Activated CD4-positive, alpha-beta T cell treated with anti-CD3 and anti-CD28 coated beads, Interleukin-2, amount 50 U/mL, for 16 hours (primary cell): ENCODE measurements at places on chromosomes 16 and 17.

- DNase-seq = no peak
Measured at GRCh38 chr16:81816351-81816750, 37.3 kb downstream of the PLCG2 start.

DNA sequence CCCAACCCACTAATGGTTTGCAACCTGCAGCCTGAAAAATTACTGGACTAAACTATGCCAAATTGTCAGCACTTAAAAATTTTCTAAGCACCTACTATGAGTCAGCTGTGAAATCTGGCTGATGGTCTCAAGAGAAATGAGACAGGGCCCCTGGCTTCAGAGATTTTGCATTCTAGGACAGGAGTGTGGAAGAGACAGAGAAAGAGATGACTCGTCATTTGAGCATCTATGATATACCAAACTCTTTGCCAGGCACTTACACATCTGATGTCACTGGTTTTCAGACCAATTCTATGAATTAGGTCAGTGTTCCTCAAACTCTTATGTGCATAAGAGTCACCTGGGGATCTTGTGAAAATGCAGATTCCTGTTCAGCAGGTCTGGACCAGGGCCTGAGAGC, 44.4 kb downstream of the CLEC19A start:
- no peak for DNase-seq

GRCh38 chr17:13518261-13519000, 83.3 kb downstream of the HS3ST3A1 start:
- DNase-seq = no peak

- DNase-seq = no peak
Measured at GRCh38 chr16:72044296-72044695, 10.0 kb upstream of the HP start.

DNA sequence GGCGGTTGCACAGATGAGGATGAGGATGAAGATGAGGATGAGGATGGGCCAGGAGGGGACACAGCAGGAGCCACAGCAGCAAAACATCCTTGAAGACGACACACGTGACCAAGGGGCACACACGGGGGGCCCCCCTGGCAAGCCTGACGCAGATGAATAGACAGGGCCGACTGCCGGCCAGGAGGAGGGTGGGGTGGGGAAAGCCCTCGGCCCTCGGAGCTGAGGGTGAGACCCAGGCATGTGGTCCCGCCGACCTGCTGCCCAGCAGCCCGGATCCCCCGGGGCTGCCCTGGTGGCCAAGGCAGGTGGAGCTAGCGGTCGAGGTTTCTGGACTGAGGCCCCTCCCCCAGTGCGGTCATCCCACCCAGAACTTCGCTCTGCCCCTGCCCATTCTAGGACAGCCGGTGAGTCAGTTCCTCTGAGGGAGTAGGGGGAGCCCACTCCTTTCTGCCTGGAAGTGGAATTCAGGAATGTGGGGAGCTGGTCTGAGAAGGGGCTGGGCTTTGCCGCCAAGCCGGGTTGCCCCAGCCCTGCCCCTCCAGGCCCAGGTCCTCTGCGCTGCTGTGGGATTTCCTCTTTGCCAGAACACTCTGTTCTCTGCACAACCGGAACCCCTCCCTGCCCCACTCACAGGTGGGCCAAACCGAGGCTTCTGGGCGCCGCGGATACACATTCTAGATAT, 9.9 kb downstream of the CYGB start:
- DNase-seq = no peak

GRCh38 chr17:35529866-35530265, 7.6 kb downstream of the SLFN12L start:
- DNase-seq = no peak

DNA sequence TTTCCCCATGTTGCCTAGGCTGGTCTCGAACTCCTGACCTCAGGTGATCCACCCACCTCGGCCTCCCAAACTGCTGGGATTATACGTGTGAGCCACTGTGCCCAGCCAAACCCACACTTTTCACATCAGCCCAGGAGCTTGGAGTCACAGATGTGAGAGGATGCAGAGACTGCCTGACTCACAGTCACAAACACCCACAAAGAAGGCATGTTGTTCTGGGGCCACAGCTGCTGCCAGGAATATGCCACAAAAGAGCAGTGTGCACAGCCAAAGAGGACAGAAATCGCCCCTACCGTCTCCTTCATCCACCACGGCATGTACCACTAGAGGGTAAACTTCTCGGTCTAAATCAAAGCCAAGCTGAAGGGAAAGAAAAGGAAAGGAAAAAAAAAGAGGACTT, 25.1 kb upstream of the FOXJ1 start:
- DNase-seq = no peak

DNA sequence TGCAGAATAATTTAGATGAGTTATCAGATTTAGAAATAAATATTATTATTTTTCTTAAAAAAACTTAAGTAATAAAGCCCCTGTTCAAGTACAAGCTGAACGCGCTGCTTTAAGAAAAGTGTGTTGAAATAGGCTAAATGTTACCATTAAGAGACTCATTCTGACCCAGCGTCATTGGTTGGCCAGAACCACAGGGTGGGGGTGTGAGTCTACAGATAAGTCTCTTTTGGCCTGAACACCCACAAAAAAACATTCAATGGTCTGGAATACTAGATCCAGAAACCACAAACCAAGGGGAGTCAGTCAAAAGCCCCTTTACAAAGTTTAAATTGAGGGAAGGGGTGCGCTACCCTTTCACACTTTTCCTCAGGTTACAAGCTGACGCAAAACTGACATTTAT, 776.1 kb downstream of the KCNJ2 start:
- DNase-seq = no peak

GRCh38 chr16:16025214-16025968, 76.0 kb downstream of the ABCC1 start:
- peak; percentile 61 for DNase-seq

DNA sequence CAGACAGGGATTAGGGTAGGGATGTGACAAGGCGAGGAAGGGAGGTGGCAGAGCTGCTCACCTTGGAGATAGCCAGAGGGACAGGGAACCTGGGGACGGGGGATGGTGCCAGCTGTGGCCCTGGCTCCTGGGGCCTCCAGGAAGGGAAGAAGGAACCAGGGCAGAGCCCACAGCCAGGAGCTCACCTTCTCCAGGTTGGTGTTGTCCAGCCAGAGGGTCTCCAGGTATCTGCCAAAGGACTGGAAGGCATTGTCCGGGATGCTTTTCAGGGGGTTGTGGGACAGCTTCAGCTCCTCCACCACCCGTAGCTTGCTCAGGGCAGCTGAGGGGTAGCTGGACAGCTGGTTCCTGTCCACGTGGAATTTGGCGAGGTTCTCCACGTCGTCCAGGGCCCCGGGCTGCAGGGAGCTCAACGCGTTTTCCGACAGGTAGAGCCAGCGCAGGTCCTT, 801 bp downstream of the CHAD start:
- no peak for DNase-seq

GRCh38 chr17:61426482-61427304, 25.5 kb upstream of the TBX4 start:
- DNase-seq = no peak

- no peak for DNase-seq
Measured at GRCh38 chr16:2063861-2064260, 16.1 kb downstream of the TSC2 start.

- no peak for DNase-seq
Measured at GRCh38 chr16:10242097-10242496, 59.9 kb upstream of the GRIN2A start.

- DNase-seq = peak; percentile 87
Measured at GRCh38 chr17:63697341-63698286, 2.3 kb downstream of the LIMD2 start.
